ENCODE measurements at places on chromosomes 11 and 22.

DNA sequence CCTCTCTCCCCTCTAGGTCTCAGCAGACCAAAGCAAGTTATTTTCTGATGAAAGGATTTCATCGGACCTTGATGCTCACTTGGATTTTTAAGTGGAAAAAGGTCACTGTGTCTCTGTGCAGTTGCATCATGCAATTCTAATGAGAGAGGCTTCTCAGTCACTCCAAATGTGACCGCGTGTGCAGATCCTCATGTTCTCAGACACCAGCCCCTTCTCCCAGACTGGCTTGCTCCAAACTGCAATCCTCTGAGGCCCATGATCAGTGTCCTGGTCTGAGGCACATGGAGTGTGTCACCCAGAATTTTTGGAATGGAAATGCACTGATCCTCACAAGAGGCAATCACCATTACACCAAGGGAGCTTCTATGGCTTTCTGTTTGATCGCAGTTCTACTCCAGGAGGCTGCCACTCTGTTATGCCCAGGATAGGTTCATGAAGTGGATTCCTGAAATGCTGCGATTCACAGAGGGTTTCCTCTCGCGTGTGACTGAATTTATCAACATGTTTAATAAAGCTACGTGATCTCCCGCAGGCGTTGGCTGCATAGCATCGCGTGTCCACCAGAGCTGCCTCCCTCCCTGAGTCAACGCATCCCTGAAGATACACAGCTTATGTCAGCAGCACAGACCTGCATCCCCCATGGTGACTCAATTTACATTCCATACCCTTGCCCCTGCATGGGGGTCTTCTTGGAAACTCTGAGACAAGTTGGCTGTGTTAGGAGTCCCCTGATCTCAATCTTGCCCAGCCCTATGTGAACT is 544.6 kb upstream of the B3GAT1 start:
- no peak for DNase-seq

GRCh38 chr11:130109386-130109785 is 39.7 kb downstream of the APLP2 start:
- no peak for DNase-seq

- peak; percentile 8 for DNase-seq
Observed at GRCh38 chr11:98710986-98711385, 309.8 kb upstream of the CNTN5 start.

GRCh38 chr11:66981976-66982578 is 7.0 kb downstream of the C11orf86 start:
- DNase-seq, result peak; percentile 96

- DNase-seq, result no peak
Observed at GRCh38 chr11:2138431-2139122, 612 bp downstream of the IGF2 start.

- DNase-seq, result no peak
Observed at GRCh38 chr11:93741882-93742226, 382 bp downstream of the C11orf54 start.

DNA sequence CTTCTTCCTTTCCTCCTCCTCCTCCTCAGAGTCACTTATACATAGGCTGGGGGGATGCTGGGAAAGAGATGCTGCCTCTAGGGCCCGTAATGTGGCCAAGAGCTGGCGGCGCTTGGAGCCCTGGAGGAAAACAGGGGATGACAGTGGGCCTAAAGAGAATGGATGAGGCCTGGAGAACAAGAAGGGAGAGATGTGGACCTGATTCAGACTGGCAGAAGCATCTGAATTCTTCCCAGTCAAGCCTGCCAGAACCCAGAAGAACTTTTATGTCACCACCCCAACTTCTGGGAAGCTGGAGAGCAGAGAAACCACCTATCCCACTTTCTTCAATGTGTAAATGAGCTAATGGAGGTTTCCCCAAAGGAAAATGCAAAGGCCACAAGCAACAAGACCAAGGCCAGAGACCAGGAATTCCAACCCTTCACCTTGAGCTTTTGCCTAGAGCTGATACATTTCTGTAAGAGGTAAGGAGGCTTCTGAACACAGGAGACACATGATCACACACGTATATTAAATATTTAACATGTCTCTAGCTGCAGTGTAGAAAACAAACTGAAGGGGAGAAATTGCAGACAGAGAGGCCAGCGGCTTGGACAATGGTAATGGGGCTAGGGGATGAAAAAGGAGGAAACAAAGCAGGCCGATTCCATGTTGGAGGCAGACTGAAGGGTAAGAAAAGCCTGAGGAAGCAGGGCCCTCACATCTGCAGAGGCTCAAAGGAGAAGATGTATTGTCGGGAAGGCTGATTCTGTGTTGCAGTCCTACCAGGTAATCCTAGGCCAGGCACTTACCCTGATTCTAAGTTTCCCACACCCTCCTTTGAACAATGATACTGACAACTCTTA is 1.1 kb downstream of the RRP8 start:
- no peak for DNase-seq

- peak; percentile 51 for DNase-seq
Observed at GRCh38 chr11:64028398-64029115, 7.2 kb upstream of the FLRT1 start.

DNA sequence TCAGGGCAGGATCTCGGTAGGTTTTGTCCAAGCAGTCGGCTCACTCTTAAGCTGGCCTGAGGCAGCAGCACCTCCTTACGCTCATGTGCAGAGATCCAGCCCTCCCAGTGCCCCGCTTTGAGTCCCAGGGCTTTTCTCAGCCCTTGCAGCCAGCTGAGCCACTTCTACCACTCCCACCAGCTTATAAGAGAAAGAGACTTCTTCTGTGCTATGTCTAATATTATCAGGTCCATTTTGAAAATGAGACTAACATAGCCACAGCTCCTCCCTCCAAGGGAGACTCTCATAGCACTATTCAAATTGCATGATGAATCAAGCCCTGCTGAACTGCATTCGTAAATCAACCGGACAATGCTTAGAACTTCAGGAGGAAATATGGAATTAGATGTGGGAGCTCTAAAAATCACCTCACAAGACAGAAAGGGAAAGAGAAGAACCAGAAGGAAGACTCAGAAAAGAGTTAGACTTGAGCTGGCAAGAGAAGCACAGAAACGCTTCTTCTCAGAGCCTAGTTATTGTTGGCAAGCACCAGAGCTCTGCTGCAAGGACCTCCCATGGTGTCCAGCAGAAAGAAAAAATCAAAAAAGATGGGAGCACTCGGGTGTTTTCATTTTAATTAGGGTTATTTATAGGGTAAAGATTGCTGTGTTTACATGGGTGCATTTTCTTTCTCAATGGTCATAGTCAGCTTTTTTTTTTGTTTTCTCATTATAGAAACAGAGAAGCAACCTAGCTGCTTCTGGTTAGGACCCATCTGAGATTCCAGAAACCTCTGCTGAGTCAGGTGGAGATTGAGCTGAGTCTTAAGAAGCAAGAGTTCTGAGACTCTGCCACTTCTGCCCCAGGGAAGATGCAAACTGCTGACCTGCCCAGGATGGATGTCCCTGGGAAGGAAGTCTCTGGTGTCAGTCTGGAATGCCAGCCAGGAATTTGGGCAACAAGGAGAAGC is 181.4 kb downstream of the ETS1 start:
- peak; percentile 52 for DNase-seq

- DNase-seq, result no peak
Observed at GRCh38 chr11:43589601-43590250, 90.8 kb upstream of the HSD17B12 start.

DNA sequence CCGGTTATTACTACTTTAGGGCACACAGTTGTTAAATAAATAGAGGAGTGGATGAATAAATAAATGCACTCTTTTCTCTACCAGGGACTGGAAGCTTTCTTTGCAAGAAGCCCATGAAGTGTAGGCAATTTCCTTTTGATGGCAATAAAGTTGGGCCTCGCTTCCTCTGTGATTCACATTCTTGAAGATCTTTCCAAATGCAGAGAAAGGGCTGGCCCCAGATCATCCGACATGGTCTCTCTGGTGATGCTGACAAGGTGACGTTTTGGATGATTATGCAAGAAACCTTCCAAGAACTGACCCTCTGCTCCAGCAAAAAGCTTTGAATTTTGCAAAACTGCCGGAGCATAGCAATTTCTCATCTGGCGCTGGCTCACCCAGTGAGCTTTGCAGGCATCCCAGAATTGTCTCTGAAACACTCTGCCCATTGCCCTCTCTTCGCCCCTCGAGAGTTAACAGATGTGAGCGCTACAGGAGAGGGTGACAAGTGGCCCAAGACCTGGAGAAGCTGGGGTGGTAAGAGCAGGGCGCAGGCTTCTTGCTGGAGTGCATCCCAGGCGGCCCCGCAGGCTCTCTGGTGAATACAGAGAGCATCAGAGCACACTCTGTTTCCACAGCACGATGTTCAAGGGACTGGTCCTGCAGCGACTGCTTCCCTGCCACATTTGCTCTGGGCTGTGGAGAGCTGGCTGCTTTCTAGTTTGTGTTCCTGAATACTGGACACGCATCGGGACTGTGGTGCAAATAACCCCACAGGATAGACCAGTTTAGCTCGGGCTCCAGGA is 11.5 kb upstream of the IFT27 start:
- DNase-seq, result no peak

GRCh38 chr22:27317096-27317495 is 484.5 kb downstream of the MN1 start:
- peak; percentile 51 for DNase-seq

DNA sequence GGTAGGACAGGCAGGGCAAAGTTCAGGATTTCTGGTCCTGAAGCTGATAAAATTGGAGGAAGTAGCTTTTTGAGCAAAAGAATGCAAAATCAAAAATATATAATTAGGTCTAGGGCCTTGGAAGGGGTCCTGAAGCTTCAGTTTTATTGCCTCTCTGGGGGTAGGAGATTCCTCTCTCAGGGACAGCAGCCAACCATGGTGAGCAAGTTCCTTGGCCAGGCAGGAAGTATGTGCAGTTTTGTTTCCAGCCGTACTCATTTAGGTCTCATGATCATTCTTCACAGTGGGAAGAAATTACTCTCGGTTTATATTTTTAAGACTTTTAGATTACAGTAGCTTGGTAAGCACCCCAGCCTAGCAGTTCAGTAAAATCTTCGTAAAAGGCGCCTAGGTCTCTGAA is 2.9 kb upstream of the RAB38 start:
- DNase-seq, result peak; percentile 40

- no peak for DNase-seq
Observed at GRCh38 chr11:36777311-36777710, 179.3 kb upstream of the RAG2 start.

DNA sequence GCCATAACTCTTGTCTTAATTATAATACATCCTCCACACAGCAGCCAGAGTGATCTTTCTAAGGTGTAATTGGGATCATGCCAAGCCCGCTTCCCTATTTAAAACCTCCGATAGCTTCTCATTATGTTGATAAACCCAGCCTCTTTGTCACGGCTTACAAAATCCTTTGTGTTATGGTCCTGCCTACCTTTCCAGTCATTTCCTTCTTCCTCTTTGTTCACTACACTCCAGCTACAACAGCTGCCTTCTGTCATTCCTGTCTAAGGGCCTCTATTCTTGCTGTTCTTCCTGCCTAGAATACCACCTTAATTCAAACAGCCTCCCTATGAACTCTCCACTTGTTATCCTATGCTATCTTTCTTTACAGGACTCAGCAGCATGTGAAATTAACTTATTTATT is 70.6 kb upstream of the CAPRIN1 start:
- no peak for DNase-seq

- DNase-seq, result no peak
Observed at GRCh38 chr11:28195449-28195848, 87.3 kb downstream of the METTL15 start.

- no peak for DNase-seq
Observed at GRCh38 chr22:46465345-46465720, 72.1 kb downstream of the CELSR1 start.

GRCh38 chr11:60182541-60183330 is at the start of gene MS4A6A:
TSS of gene MS4A6A (minus strand) at chr11:60183083. CDS start at chr11:60181727, 1,356 bp downstream.
- no peak for DNase-seq

GRCh38 chr11:123544631-123545375 is 109.6 kb downstream of the SCN3B start:
- no peak for DNase-seq

DNA sequence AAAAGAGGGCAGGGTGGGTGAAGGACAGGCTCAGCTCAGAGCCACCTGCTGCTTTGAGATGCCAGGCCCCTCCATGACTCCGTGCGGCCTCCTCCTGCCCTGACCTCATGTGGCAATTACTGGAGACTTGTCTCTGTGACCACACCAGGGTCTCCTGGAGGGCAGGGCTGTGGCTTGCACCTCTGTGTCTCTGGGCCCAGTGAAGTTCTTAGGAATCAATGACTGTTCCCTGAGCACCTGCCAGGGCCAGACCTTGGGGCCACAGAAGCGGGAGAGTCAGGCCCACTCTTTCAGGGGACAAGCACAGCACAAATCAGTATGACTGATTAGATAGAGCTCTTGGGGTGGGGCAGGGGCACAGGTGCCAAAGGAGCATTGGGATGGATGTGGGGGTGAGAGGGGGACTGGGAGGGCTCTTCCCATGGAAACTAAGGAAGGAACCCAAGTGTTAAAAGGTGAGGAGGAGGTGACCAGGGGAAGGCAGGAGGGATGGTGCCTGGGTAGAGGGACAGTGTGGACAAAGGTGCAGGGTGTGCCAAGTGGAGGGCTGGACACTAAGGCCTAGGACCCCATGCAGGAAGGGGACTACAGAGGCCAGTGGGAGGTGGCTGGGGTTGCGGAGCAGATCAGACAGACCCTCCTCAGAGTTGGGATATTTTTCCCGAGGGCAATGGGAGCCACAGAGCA is 77.3 kb upstream of the SHISAL1 start:
- no peak for DNase-seq

DNA sequence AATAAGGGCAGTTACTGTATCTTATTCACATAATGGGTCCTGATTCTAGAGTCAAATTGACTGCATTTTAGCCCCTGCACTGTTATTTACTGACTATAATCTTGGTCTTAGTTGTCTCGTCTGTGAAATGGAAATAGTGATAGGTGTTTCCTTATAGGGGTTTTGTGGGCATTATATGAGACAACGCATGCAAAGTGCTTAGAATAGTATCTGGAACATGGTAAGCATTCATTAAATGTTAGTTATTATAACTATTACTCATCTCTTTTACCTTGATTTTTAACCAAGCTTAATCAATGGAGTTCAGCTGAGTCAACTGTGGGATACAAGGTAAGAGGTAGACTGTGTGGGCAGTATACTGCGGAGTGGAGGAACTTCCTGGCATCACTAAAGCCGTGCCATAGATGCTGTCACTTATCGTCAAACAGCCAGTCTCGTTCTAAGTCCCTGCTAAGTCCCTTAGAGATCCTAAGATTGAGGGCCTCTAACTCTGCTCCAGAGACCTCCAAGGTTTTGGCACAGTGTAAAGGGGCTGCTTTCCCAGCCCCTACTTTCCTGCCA is 2.6 kb upstream of the ZC3H12C start:
- DNase-seq, result no peak

DNA sequence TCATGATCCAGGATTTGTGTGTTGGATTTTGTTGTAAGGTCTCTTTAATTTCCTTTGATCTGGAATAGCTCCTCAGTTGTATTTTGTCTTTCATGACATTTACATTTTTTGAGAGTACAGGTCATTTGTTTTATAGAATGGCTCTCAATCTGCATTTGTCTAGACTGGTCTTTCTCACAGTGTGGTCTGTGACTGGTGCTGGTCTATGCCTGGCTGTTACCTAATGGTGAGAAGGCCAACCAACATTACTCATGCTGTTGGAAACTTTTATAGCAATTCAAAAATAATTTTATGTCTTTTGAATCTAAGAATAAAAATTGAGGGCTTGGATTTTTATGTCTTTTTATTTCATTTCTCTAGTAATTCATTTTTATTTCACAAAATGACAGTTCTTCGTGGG is 3.9 kb upstream of the NCR3LG1 start:
- DNase-seq, result no peak

GRCh38 chr22:20060700-20061480 is 19.2 kb upstream of the DGCR8 start:
- DNase-seq, result no peak
